Nasal cavity respiratory epithelium epithelial cell of viscerocranial mucosa (primary cell): ENCODE measurements at places on chromosomes 6 and 20. TPM values are rescaled to one million over a fixed set of nuclear protein-coding genes. Genes with fewer than 3 reads are reported as not detected.

Gene HEY2
- 0.34 and 0.36 TPM in 2 replicates for total RNA-seq

Gene NCOA5
- 8.5 and 16.7 TPM in 2 replicates for total RNA-seq

Gene ADAM33
- not detected in 2 replicates for total RNA-seq

Gene SIRPB1
- total RNA-seq, result not detected in 2 replicates

Gene ARMH2
- not detected in 2 replicates for total RNA-seq

Gene GATA5
- not detected in 2 replicates for total RNA-seq

Gene PNLDC1
- 0.07 TPM in 1 of 2 replicates, not detected in the other for total RNA-seq

Gene SYNDIG1
- 0.07 TPM in 1 of 2 replicates, not detected in the other for total RNA-seq
